ENCODE measurements at places on chromosomes 16 and 17.
A peak's percentile ranks its signal among the peaks of the same experiment; 100 is the strongest.

GRCh38 chr16:88606148-88606757 is 32.1 kb upstream of the IL17C start:
- DNase-seq = no peak

GRCh38 chr16:22206013-22206841 is at the start of gene EEF2K:
TSS of gene EEF2K (plus strand) at chr16:22206278. CDS start at chr16:22225730, 19,452 bp downstream.
- peak; percentile 93 for DNase-seq

GRCh38 chr17:80986816-80987475 is 4.7 kb upstream of the CHMP6 start:
- no peak for DNase-seq

DNA sequence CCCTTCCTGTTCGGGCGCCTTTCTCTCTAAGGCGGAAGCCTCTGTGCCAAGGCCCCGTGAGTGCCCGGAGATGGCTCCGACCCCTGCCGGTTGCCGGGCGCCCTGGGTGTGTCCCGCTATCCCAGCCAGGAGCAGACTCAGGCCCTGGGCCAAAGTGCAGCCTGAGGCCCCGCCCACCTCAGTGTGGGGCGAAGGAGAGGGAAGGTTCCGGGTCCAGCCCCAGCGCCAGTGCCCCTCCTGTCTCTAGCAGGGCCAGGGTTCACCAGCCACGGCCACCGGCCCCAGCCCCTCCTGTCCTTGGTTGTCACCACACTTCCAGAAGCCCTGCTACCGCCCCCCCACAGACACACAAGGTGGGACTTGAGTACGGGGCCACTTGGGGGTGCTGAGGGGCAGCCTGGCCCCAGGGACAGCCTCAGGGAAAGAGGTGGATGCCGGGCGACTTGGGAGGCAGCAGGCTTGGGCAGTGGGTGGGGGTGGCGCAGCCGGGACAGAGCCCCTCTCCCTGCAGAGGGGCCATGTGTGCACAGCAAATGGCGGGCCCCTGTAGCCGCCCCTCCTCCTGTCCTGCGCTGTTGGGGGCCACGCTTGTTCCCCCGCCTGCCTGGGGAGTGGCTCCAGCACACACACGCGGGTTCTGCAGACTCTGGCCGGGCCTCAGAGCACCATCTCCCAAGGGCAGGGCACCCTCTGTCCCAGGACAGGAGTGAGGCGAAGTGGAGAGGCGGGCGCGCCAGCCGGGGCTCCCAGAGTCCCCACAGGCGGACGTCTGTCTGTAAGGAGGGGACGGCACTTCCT is 6.0 kb downstream of the C1QTNF8 start:
- DNase-seq = peak; percentile 48

- no peak for DNase-seq
Measured at GRCh38 chr17:31309556-31309955, 4.3 kb downstream of the EVI2B start.

DNA sequence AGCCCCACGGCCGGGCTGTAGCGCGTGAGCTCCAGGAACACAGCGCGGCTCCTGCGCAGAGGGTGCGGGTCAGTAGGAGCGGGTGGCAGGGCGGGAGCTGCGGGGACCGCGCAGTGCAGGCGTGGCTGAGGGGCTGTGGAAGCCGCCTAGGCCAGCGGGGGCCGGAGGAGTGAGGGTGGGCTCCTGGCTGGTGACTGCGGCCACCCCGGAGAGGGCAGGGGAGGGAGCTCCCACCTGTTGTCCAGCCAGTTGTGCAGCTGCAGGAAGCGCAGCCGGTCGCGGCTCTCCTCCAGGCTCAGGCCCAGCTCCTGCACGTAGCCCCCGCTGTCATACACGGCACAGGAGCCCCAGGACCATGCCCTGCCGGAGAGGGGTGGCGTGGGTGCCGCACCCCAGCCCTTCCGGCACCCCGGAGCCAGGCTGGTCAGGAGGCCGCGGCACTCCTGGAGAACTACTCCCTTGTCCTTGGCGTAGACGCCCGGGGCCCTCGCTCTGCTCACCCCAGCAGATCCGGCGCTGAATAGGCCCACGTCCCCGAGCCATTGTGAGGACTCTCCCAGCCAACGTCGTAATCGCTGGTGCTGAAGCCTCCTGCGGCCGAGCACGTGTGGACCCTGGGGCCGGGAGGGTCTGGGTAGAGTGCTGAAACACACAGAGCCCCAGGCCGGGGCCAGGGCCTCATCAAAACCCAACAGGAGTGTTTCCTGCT is 43.9 kb downstream of the TSC2 start:
- DNase-seq = no peak

- peak; percentile 43 for DNase-seq
Measured at GRCh38 chr16:75491876-75492275, 3.4 kb downstream of the CHST6 start.

DNA sequence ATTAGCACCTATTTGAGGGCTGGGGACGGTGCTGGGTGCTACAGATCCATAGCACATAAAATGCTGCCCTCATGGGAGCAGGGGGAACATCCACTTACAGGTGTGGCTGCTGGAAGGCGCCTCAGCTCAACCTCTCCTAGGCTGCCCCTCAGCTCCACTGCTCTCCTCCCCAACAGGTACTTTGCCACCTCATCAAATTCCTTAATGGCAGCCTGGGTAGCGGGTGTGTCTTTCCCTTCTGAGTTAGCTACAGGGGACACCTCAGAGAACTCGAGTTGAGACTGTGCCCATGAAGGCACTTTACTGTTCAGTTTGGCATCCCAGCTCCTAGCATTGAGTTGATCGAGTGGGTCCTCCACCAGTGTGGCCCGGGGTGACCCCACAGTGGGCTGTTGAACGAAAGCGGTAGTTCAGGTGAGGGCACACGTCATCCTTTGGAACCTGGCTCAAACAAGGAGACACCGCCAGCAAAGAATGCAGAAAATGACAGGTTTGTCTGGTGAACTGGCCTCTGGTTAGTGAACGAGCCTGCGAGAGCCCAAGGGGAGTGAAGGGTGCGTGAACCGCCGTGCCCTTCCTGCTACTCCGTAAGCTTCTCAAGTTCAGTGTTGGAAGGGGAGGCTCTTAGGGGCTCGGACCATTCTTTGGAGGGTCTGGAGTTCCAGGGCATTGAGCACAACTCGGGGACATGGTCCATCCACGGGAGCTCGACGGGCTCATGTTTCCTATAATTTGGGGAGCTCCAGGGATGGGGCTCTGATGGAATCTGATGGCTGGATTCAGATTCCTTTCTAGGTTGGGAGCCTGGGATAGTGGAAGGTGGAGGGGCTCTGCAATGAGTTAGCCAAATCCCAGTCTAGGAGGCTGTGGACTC is 3.5 kb upstream of the CMIP start:
- DNase-seq = no peak

DNA sequence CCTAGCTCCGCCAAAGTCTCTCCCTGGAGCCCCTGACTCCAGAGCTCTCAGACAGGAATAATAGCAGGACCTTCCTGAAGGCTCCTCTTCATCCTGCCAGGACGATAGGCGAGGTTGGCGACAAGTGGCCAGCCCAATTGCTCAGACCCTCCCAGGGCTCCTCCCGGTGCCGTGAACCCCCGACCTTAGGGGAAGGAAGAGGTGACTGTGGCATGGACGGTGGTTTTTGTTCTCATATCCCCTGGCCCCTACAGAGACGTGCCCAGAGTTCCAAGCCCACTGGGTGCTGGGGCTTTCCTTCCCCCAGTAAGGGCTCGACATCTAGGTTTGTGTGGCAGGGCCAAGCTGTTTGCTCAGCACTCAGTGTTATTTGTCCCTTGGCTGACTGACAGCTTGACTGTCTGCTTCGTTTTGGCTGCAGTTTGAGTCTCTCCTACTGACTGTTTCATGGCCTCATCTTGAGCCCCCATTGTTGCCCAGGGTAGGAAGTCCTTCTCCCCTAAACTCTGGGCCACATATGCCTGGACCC is 4.6 kb upstream of the ADCY7 start:
- no peak for DNase-seq

- peak; percentile 69 for DNase-seq
Measured at GRCh38 chr16:83802135-83802534, 5.6 kb upstream of the HSBP1 start.

DNA sequence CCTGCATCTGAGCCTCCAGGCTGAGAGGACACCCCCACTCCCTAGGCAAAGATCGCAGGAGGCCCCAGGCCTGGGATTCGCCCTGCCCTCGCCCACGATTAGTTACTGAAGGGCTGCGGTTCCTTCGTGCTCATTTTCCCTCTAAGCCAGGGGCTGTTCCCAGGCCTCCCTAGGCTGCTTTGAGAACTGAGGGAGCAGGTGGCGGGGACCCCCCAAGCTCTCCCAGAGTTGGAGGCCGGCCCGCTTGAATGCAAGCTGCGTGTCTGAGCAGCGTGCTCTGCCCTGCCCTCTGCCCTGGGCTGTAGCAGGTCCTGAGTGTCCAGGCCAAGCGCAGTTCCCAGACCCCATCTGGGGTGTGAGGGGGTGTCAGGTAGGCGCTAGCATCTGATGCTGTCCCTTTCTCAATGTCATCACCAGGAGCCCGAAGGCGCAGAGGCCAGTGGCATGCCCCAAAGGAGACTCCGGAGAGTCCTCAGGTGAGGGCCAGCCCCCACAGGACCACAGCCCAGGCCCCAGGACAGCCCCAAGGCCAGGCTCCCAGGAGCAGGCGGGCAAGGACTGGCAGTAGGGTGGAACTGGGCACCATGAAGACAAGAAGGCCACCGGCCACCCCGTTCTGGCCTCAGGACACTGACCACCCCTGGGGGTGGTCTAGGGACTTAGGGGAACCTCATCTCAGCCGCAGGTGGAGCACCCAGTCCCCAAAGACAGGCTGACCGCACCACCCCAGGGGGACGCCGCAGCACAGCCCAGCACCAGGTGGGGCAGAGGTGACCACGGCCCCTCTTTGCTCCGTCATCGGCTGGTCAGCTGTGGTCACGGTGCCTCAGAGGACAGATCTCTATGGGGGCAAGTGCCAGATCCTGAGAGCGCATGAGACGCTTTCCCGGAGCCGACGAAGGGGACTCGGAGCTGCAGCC is 14.6 kb downstream of the ENDOV start:
- DNase-seq = no peak

- DNase-seq = peak; percentile 44
Measured at GRCh38 chr17:59668816-59669215, 38.4 kb downstream of the PTRH2 start.

GRCh38 chr17:29042679-29043538 is at the start of gene PIPOX:
TSS of gene PIPOX (plus strand) at chr17:29043141. CDS start at chr17:29043226, 85 bp downstream.
- no peak for DNase-seq

DNA sequence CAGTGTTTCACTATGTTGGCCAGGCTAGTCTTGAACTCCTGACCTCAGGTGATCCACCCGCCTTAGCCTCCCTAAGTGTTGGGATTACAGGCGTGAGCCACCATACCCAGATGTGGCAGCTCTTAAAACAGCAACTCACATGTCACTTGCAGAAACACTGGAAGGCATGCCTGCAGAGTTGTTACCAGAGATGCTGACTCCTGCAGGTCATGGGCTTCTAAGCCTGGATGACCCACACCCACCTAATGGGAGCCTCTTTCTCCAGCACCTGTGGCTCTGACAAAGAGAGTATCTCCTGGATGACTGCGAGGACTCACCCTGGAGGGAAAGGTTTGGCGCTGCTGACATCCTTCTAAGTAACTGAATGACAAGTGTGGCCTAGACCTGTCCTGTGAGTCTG is 11.2 kb upstream of the RFWD3 start:
- DNase-seq = no peak

DNA sequence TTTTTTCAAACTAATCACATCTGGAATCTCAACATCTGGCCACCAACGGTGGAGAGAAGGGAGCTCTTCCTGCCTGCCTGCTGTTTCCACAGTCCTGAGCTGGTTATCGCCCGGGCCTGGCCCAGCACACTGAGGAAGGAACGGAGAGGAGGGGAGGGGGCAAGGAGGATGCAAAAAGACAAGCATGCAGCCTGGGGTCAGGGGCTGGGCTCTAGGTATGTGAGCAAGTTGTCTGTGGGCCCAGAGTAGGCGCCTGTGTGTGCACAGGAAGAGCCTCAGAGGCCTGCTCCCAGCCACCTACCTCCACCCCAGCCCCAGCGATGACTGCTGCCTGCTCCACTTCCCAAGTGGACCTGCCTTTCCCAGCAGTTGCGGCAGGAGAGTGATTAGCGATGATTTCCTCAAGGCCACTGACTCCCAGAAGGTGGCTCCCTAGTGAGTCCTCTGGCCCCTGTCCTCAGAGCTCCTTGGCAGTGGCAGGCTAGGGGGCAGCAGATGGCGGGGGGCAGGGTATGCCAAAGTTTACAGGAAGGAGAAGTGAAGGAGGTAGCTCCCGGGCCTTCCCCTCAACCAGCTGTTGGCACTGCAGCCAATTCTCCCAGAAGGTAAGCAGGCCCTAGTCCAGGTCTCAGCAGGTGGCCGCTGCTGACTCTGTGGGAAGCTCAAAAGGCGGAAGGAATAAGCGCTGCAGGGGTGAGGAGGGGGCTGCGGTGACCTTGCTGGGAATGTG is 27.0 kb upstream of the RASD1 start:
- no peak for DNase-seq

- no peak for DNase-seq
Measured at GRCh38 chr17:62790564-62790986, 17.5 kb downstream of the MARCHF10 start.

DNA sequence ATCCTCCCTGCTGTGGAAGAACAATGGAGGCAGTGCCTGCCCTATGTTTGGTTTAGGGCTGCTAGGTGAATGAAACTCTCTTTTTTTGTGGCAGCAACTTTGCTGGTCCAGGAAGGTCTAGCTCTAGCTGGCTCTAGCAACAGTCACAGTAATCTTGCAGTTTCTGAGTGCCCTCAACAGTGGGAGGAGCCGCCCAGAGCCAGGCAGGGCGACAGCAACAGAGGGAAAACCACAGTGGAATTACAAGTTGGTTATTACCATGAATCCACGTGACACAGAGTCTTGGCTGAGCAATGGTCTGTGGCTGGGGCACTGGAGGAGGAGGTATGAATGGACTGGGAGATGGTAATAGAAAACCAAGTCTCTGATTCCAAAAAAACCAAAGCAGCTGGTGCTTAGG is 10.3 kb downstream of the HSPB9 start:
- no peak for DNase-seq

DNA sequence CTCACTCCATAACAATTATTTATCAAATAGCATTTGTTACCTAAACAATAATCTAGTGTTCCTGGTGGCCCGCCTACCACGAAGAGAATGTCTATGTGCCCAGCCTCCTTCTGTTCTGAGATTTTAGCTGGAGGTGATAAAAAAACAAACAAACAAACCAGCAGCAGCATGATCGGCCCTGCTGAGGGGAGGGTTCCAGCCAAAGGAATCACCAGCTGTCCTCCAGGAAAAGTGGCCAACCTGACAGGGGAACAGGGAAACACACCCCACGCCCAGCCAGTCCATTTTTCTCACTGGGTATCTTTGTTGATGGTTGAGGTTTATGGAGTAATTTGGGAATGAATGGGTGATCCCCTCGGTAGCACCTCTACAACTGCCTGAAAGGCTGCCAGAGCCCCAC is 203.0 kb upstream of the DYNLRB2 start:
- DNase-seq = no peak

Data from RWPE1 (cell line).